Right hindlimb (tissue), 1 donor: ENCODE measurements at places on chromosomes 5 and 9.

- DNase-seq, result no peak
Observed at GRCh38 chr9:26159575-26160392, 481.5 kb upstream of the TUSC1 start.

- DNase-seq, result peak; percentile 81
Observed at GRCh38 chr5:57841676-57842363, 359.2 kb upstream of the ACTBL2 start.

GRCh38 chr9:73371801-73372200, 220.1 kb downstream of the ANXA1 start:
- no peak for DNase-seq

DNA sequence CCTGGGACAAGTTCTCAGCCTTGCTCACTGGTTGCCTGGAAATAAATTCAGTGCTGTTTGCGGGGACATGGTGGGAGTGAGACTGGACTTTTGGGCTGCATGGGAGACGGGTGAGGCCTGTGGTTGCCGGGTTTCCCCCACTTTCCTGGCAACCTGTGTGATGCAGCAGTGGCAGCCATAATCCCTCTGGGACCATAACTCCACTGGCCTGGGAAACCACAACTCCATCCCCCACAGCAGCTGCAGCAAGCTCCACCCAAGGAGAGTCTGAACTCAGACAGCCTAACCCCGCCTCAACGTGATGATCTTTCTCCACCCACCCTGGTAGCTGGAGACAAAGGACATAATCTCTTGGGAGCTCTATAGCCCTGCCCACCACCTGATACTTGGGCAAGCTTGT, 349.9 kb downstream of the PIK3R1 start:
- DNase-seq, result no peak

DNA sequence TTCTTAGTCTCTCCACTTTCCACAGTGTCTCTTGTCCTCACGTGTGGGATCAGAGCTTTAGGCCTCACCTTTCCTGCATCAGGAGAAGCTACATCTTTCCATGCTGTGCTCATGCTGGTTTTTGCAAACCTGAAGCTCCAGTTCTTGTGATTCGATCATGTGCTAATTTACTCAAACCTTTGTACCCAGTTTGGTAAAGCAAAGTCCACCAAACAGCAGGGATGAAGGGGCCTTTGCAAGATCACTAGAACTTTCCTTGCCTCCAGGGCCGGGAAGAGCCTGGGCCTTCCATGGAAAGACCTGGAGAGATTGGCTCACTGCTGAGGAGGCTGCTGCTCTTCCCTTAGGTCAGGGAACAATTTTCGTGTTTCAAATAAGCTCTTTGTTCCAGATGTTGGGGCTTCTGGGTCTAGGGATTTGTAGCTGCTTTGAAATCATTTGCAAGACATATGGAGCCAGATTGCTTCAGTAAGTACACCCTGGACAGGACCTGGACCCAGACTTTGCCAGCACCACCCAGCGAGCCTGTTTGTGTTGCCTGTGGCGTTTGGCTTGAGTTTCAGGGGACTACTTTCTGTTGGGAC, 18.7 kb upstream of the SPATA31E1 start:
- DNase-seq, result no peak
